ENCODE measurements at places on chromosomes 11 and 22.

GRCh38 chr11:79441461-79441875 is 638 bp upstream of the TENM4 start:
- DNase-seq: no peak

DNA sequence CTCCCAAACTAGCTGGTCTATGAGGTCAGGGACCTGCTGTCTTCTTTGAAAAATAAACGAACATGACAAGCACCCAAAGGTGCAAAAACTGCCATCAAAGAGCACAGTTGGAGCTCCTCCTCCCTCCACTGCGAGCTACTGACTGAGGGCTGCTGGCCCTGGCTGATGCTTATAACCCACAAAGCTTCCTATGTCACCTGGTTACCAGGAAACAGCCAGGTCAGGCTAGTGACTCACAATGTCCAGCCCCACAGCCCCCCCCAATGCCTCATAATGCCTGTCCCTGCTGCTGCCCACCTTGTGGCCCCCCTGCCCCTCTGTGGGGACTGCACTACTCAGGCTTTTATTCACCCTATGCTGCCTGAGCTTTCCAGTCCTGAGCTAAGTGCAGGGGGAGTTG is at the start of gene DRICH1:
Gene DRICH1, minus strand, starts transcription at position 144 of the 400 bp plus-strand sequence. CDS start 298 bp downstream, outside the sequence.
- no peak for DNase-seq

- no peak for DNase-seq
These were observed 143.4 kb downstream of the TBC1D22A start for GRCh38 chr22:46905834-46906233.

DNA sequence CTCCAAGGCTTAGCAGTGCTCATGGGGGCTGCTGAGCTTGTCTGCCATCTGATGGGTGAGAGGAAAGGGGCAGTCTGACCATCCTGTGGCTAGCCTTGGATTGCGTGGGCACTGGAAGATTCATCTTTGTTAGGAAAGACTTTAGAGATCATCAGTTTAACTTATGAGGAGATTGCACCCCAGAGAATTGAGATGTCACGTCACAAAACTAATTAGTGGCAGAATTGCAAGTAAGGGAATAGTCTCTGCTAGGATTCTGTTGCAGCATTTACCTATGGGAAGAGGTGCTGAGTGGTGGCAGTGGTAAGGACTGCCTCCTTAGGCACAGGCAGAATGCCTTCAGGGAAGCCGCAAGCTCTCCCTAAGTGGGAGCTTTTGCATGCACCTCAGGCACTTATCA is 42.8 kb upstream of the HSPA8 start:
- no peak for DNase-seq

- DNase-seq: no peak
These were observed 55.9 kb downstream of the SWAP70 start for GRCh38 chr11:9719566-9720289.

GRCh38 chr11:69293819-69294505 is at the start of gene MYEOV:
Gene MYEOV (plus strand): TSS chr11:69294155. CDS start chr11:69295355, 1,200 bp downstream.
- DNase-seq: no peak

DNA sequence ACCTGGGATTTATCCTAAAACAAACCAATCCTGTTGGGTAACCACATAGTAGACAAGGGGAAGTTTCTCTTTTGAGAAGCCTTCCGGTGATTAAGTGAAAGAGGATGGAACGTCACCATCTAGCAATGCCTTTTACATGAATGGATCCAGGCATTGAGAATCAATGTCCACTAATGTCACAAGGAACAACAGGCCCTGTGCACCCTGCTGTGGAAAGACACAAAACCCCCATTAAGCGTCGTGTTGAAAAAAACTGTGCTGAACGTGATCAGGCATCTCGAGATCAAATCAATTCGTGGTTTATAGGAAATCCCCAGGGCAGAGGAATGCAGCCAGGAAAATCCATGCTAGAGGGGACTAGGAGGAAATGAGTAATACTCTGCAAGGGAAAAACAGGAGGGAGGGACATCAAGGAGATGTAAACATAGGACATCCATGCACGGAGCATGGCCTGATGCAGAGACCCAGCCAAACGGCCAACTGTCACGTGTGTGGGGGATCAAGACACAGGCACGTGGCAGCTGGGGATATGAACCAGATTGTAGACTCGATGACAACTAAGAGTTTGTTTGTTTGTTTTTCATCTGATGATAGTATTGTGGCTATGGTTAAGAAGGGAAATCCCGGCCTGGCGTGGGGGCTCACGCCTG is 38.6 kb upstream of the CARS1 start:
- no peak for DNase-seq

GRCh38 chr11:43708776-43709175 is 28.2 kb downstream of the HSD17B12 start:
- no peak for DNase-seq

- DNase-seq: no peak
These were observed 38.5 kb upstream of the FJX1 start for GRCh38 chr11:35579557-35580396.

GRCh38 chr11:65528819-65529350 is 4.0 kb downstream of the SCYL1 start:
- no peak for DNase-seq

DNA sequence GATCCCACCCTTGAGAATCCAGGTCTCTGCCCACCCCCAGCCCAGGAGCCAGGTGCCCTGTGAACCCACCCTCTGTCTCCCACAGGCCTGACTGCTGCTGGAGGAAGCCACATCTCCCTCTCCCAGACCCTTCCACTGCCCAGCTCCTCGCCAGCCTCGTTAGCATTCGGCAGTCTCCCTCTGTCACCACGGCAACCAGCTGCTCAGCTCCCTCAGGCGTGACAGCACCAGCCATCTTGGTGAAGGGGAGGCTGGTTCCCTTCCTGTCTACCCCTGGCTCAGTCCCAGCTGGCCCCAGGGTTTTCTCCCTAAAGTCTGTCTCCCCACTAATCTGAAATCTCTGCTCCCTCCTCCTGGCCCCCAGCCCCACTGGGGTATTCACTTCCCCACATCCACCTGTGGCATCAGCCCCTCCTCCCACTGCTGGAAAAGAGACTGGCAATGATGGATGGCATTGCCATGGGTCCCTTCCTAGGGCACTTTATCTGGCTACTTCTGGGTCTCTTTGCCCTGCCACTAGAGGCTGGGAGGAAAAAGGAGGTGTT is 28.1 kb downstream of the NRXN2 start:
- no peak for DNase-seq

DNA sequence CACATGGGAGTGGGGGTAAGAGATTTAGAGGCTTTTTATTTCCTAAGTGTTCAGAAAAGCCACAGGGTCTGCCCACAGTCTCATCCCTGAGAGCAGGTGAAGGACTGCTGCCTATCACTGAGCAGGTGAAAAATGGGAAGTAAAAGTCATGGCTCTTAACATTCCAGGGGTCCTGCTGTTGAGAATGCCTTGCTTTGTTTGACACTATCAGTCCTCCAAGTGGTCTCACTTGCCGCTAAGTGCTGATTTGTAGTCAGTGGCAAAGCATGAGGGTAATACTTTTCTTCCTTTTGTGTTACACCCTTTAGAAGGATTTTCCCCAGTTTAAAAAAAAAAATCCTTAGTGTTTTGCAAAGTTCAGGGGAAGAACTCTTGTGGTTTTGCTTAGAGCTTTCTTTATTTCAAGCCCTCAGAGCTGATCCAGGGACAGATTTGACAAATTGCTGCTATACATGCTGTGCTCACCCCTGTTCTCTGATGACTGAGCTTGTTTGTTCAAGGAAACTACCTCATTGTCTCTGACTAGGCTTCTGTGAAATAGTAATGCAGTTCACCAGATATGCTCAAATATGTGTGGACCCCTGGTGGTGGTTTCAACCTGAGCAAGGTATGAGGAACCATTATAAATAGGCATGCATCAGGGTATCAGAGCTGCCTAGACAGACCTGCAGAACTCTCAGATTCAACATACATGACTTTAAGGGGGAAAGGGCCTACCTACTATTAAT is 141.0 kb downstream of the ARHGAP42 start:
- DNase-seq: no peak

DNA sequence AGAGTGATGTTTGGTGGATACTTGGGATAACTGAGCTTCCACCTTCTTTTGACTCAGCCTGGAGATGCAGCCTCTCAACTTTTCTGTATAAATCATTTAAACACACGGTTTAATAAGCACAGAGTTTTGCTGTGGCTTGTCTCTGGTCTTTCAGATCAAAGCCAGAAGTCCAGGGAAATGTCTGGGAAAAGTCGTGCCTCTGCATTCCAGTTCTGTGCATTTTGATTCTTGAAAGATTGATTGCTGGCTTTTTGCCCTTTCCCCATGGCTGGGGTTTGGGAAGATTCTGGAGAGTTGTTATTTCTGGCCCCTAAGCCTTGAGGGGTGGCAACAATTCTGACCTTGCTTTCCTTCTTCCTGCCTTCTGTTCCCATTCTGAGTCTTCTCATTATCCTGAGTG is 154.1 kb downstream of the COMMD9 start:
- no peak for DNase-seq

DNA sequence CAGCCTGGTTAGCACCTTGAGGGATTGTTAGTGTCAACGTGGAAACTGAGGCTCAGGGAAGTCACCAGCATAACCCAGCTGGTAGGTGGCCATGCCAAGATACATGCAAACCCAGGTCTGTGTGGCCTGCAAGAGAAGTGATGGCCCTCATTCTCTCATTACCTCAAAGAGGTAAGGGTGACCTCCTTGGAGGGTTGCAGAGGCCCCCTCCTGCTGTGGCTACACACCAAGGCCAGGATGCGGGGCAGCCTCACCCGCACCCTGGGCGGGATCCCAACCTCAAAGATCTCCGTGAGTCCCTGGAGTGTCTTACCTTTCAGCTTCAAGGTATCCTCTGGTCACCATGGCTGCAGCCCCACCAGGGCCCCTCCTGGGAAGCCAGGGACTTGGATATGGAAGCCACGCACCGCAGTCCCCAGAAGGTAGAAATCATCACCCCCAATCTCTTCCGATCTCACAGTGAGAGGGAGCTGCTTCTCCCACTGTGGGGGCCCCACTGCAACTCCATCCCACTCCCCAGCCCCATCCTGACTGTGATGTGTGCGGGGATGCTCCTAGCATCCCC is 95.4 kb downstream of the MORC2 start:
- no peak for DNase-seq

GRCh38 chr11:73189723-73190556 is 28.1 kb upstream of the P2RY2 start:
- DNase-seq: no peak

- DNase-seq: no peak
These were observed 1041.0 kb upstream of the CNTN5 start for GRCh38 chr11:97979741-97980140.

DNA sequence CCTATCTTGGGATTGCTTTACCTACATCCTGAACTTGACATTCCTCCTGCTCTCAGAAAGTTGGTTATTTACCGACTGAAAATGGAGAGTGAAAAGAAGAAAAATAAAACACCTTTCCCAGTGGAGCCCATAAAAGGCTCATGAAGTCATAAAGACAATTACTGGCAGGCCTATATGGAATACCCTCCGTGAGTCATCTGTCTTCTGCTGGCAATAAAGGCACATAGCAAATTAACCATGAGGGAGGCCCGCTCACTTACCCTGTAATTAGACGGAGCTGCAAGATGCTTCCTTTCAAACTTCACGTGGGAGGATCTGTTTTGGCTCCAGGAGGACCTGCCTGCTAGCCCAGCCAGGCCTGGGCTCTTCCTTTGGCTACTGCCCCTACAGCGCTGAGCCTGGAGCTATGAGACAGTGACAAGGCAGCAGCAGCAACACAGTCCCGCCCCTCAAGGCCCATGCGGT is 540.4 kb downstream of the BUD13 start:
- no peak for DNase-seq
